ENCODE measurements at places on chromosomes 5 and 9.

DNA sequence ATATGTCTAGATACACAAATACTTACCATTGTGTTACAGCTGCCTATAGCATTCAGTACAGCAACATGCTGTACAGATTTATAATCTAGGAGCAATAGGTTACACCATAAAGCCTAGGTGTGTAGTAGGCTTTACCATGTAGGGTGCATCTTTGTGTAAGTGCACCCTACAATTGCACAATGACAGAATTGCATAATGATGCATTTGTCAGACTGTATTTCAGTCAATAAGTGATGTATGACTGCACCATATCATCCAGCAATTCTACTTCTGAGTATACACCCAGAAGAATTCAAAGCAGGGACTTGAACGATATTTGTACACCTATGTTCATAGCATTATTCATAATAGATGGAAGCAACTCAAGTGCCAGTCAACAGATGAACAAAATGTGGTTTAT lies 100.4 kb upstream of the SLC44A1 start:
- no peak for DNase-seq

- DNase-seq: no peak
These were observed 425.3 kb downstream of the TLR4 start for GRCh38 chr9:118129541-118129940.

DNA sequence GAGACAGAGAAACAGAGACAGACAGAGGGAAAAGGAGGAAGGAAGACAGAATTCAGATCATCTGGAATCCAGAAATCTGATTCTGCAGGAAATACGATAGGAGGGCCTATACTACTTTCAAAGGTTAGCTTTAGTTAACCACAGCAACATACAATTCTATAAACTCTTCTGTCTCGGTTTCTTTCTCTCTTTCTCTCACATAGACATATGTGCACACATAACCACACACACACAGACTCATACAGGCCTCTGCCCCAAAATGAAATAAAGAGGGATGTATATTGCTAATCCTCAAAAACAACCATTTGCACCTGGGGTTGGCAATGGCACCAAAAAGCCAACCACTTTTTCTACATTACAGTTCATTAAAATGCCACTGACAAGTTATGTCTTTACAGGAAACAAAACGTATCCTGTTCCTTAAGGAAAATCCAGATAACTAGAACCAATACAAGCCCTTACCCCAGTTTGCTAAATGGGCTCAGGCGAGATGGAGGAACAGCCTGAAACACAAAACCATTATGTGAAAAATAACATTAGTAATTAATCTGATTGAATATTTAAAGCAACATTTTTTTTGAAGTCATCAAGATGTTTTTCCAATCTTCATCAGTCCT lies 372.3 kb upstream of the CCNH start:
- no peak for DNase-seq

GRCh38 chr5:15757103-15757502 lies 257.1 kb downstream of the FBXL7 start:
- no peak for DNase-seq

- DNase-seq: no peak
These were observed 8.6 kb downstream of the MLANA start for GRCh38 chr9:5899292-5899691.

DNA sequence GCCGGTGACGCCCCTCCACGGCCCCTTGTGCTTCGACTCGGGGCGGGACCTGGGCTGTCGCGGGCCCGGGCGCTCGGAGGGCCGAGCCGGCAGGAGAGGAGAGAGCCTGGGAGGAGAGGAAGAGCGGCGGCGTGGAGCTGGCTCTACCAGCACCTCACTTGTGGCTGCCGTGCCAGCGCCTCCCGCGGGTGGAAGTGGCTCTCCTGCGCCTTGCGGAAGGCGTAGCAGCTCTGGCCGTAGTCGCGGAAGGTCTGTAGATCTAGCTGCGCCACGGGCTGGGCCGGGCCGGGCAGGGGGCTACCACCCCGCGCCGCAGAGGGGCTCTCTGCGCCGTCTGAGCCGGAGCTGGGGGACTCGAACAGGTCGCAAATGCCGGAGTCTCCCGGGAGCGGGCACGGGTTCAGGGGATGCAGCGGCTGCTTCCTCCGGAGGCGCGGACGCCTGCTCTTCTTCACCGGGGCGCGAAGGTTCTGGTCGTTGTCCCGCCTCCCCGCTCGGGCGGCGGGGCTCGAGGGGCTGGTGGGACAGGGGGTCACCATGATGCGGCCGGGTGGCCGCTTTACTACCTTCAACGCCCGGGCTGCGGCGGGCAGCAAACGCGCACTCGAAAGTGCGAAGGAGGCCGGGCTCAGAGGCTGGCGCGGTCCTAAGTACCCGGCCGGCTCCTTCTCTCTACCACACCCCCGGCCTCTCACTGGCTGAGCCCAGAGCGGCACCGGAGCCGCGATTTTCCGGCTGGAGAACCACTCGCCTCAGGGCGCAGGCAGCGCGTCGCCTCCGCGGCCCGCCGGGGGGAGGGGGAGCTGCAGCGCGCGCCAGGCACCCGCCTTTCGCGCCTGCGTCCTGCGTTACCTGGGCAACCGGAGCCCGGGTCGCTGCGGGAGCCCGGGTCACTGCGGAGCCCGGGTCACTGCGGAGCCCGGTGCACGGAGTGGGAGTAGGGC lies at the start of gene CCNO:
CCNO (minus strand) TSS at position 624 of the 944 bp plus-strand sequence; CDS start at position 539, 85 bp downstream.
- peak; percentile 46 for DNase-seq

DNA sequence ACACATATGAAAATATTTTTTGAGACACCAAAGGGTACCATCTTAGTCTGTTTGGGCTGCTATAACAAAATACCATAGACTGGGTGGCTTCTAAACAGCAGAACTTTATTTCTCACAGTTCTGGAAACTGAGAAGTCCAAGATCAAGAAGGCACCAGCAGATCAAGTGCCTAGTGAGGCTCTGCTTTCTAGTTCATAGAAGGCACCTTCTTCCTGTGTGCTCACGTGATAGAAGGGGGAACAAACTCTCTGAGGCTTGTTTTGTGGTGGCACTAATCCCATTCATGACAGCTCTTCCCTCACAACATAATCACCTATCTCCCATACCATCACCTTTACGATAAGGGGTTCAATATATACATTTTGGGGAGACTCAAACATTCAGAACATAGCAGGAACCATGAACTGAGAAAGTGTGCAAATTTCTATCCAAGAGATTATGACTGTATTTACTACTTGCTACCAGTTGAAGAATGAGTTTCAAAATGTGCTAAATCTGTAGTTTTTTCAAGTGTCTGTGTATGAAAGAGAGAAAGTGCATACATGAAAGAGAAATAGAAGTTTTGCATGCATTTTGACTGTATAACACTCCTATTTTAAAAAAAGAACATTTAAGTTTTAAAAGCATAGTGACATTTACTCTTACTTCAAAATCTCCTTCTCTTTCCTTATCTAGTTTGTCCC lies 207.3 kb downstream of the PARP8 start:
- no peak for DNase-seq

DNA sequence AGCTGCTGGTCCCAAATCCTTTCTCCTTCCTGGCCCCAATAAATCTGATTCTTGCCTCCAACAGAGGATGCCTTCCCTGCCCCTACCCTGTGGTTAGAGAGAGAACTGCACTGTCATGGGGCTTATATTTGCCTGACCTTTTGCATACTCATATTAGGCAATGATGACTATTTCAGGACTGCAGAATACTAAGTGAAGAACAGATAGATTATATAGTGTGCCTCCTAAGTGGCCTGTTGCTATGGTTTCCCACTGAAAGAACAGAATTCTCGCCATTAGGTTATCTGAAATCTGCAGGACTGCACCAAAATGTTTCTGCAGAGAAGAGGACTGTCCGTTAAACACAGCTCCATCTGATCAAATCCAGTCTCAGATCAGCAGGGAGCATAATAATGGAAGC lies 87.3 kb upstream of the CCNG1 start:
- DNase-seq: no peak

GRCh38 chr5:65100911-65101631 lies 332.3 kb downstream of the CWC27 start:
- DNase-seq: no peak

DNA sequence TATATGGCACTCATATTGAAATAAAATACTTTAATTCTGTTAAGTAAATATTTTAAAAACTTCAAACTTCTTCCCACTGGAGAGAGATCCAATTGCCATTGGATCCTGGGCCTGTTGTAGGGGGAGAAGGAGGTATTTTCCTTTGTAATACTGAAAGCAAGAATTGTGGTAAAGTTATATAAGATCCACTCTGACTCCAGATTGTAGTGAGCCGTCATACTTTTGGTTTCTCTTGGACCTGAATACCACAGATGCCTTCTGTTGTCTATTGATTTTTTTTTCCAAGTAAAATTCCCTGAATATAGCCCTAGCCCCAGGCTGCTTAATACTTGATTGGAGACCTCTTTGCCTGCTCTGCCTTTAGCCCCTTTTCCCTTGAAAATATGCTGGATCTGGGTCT lies 86.9 kb downstream of the ATG10 start:
- DNase-seq: no peak

DNA sequence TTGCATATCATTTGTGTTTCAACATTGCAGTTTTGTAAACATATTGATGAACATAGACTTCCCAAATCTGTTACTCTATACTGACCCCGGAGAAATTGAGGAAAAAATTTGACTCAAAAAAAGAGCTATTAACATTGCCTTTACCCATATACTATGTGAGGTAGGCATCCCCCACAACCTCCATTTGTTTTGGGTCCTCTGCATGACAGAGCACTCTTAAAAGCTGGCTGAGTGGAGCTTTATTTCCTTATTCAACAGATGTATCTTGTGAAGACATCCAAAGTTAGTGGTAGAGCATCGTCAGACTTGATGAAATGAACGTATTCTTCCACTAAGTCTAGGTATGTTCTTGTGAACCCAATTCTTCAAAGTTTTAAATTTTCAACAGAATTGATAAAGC lies 310.5 kb downstream of the CDH9 start:
- DNase-seq: no peak

- DNase-seq: no peak
These were observed 392.9 kb upstream of the WWC1 start for GRCh38 chr5:167898361-167899042.

DNA sequence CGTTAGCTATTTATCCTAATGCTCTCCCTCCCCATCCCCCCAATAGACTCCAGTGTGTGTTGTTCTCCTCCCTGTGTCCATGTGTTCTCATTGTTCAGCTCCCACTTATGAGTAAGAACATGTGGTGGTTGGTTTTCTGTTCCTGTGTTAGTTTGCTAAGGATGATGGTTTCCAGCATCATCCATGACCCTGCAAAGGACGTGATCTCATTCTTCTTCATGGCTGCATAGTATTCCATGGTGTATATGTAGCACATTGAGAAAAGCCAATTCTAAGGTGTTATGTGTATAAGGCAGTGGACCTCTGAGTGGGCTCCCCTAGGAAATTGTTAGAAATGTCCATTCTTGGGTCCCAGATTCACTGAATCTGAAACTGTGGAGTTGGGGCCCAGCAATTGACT lies 103.1 kb upstream of the MYO10 start:
- no peak for DNase-seq

- no peak for DNase-seq
These were observed 293.4 kb upstream of the IRX1 start for GRCh38 chr5:3302228-3302627.

DNA sequence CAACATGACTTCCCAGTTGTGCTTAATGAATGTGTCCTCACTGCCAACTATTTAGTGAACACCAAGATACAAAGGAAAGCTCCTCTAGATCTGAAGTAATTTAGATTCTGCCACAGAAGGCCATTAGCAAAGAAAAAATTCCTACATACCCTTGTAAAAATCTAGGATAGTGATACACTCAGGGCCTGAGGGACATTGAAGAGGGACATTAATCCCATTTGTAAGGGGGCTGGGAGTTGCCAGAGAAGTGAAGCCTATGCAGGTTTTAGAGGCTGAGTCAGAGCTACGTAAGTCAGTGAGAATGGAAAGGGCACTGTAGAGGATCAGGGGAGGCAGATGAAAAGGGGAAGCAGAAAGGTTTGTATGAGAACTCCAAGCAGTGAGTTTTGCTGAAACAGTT lies 286.9 kb upstream of the TARS1 start:
- DNase-seq: no peak

GRCh38 chr5:72066705-72067107 lies 40.6 kb upstream of the MAP1B start:
- DNase-seq: no peak

GRCh38 chr9:134605966-134606357 lies 35.6 kb upstream of the COL5A1 start:
- DNase-seq: no peak

DNA sequence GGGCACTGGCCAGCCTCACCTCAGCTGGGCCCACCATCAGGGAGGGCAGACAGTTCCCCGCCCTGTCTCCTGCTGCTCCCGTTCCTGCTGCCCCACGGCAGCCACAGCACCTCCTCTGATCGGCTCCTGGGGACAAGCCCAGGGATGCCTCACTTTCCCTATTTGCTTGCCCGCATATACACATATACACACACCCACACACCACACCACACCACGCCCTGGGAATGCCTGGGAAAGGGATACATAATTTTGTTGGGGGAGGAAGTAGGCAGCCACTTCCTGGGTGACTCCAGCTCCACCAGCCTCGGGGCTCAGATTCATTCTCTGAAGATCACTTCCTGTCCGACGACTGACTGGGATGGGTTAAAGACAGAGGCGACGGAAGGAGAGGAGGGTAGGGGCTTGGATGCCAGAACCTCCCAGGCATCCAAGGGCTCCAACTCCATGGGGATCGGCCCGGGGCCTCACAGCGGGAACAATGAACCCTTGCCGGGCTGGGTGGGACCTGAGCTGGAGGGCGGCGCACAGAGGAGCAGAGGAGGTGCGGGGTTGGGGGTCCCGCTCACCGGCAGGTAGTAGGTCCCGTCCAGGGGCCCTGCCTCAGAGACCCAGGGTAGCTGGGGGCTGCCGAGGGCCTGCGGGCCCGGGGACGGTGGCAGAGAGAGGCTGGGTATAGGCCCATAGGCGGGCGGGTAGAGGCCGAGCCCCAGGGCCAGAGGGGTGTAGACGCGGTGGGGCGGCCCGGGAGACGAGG lies 2.0 kb upstream of the MZB1 start:
- no peak for DNase-seq

DNA sequence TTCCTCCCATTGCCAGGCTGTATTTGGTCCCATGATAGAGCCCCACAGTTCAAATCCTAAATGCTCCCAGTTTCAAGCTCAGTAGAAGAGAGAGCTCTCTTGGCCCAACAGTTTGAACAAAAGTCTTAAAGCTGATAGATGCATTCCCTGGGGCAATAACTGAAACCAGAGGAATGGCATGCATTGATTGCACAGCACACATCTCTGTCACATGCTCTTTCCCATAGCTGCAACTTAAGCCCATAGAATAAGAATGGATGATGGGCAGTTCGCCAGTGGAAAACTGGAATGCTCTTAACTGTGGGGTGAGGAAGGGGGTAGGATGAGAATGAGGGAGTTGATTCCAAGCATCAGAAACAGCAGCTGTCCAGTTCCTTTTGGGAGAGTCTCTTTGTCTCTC lies 1942.4 kb upstream of the WWC1 start:
- DNase-seq: no peak

- DNase-seq: no peak
These were observed 120.6 kb downstream of the SEMA6A start for GRCh38 chr5:116453988-116454411.

DNA sequence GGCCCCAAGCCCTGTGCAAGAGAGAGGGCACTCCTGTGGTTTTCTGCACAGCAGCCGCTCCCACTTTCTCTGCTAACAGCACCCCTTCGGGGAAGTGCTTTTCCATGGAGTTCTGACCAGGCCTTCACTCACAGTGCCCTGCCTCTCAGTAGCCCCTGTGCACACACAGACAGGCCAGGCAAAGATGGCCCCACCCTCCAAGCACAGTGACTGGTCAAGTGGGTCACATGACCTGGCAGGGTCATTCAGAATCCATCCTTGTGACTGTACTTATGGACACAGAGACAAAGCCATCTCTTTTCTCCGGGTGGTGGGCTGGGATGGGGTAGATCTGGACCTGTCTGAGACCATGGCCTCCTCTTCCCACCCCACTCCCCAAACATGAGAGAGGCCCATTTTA lies 82.5 kb downstream of the PSD2 start:
- DNase-seq: no peak

- DNase-seq: no peak
These were observed 117.1 kb upstream of the CHD1 start for GRCh38 chr5:99045871-99046270.
